ENCODE measurements at places on chromosomes 6 and 20.

DNA sequence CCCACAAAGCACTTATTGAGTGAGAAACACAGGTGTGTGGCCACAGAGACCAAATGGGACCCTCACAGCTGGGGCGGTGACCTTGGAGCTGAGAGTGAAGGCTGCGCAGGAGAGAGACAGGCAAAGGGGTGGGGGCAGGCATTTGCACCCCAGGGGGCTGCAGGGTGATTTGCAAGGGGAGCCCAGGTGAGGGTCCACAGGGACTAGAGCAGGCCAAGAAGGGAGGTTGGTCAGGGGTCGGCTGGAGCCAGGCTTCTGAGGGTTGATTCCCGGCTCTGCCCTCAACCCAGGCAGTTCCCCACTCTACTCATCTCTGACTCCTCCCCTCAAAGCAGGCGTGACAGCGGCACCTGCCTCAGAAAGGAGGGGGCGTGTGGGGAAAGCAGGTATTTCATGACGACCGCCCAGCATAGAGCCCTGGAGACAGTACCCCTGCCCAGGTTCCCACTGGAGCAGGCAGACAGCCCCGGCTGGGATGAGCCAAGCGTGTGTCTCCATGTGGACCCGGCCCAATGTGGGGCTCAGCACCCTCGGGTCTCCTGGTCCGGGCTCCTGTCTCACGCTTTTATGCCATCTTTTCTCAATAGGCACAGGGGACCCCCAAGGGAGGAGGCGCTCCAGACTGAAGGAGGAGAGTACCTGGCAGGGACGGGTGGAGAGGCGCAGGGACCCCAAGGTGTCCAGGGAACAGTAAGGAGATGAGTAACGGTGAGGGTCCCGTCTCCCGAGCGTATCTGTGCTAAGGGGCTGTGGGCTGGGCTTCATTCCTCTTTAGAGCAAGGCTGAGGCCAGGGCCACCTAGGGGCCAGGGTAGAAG lies 3.1 kb upstream of the MRGBP start:
- DNase-seq, result no peak

GRCh38 chr6:65776332-65776731 lies 69.3 kb upstream of the EYS start:
- DNase-seq, result no peak

DNA sequence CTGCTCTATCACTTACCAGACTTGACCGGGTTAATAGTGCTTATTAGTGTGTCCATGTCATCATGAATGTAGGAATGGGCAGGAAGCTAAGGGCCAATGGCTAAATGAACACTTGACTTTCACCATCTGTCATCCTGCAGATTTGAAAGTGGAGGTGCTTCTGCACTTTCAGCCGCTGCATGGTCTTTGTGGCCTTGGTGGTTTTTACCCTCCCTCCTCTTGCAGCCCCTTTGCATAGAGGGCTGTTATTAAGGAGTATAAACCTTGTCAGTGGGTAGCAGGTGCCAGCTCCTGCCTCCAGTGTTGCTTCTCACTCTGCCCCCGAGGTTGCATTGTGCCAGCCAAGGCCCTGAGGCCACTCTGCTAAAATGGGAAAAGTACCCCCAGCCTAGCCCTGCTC lies 122.2 kb upstream of the TNFAIP3 start:
- no peak for DNase-seq

DNA sequence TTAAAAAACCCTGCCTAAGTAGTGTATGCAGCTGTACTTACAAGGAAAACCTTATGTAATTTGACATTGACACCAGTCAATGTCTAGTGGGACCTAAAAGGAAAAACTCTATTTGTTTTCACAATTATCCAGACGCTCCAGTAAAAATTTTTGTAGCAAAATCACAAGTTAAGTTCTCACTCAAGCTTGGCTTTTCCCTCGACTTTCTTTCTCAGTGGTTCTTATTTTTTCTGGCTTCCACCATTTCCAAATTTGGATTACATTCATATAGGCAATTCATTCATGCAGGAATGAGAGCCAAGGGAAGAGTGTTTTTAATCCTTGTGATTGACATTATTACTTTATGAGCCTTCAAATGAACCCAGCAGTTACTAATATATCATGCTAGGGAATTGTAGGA lies 66.0 kb upstream of the ADGRG6 start:
- no peak for DNase-seq

DNA sequence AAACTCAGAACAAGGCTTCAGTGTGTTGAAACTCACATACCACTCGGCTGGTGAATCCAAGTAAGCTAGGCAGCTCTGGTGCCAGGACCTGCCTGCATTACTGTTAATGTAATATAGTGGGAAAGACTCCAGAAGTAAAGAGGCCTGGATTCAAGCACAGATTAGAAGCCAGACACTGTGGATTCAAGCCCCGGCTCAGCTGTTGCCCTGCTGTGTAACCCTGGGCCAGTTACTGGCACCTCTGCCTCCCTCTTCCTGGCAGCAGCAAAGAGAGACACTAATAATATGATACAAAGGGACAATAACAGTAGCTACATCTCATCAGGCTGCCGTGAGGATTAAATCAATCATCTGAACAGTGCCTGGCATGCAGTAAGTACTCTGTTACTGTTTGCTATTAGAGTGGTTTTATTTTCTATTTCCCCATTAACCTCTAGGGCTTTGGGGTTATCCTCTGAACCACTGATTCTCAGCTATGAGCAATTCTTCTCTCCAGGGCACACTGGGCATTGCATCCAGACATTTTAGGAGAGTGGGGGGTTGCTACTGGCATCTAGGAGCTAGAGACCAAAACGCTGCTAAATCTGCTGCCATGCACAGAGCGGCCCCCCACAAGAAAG lies 92.9 kb downstream of the ZMYND8 start:
- no peak for DNase-seq

DNA sequence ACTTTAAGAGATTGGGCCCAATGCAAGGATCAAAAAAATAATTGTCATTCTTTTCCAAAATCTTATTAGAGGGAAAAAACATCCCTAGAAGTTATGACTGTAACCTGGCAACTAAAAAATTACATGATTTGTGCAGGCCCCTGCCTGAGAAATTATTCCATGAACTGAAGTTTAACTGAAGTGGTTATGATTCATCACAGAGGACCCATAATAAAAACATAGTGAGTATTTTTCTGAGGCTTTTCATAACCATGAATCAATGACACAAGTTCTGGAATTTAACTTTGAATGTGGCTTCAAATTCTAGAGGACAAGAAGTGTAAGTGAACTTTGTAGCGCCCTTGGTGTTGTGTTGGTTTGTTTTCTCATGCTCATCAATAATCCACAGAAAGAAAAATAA lies 31.1 kb upstream of the CARMIL1 start:
- peak; percentile 2 for DNase-seq

DNA sequence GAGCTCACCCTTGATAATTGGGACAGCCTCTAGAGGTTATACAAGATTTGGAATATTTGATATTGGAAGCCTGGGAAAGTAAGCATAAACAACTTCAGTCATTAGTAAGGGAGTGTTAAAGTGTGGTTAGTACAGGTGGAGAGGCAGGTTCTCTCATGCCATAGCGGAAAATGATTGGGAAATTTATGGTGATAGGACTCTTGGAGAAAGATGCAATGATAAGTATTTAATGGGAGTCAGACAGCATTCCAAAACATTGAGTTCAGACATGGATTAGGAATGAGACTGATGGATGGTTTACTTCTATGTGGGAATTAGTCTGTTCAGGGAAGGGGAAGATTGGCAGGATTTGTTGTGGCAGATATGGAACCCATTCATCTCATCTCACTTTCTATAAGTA lies 152.7 kb downstream of the MCHR2 start:
- no peak for DNase-seq

DNA sequence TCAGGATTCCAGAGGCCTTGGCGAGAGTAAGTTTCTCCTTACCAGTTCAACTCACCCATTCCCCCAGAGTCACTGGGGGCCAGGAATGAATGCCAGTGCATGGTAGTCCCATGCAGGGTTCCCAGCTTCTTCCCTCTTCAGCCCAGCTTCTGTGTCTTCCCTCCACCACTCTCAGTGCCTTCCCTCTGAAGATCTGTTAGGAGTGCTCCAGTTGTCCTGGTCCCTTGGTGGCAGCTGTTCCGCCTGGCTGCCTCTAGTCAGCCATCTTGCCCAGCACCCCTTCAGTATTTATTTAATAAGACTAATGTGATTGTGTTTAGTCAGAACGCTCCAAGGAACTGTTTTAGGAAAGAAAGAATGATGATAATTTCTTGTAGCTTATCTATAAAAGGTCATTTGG lies 23.1 kb downstream of the FIG4 start:
- DNase-seq, result no peak

- no peak for DNase-seq
These were observed 100.5 kb upstream of the SLC2A12 start for GRCh38 chr6:134152767-134153485.

GRCh38 chr6:57221936-57222742 lies at the start of gene RAB23:
Gene RAB23, minus strand, starts transcription at chr6:57222307. Its CDS starts 11,927 bp downstream, at chr6:57210380.
- DNase-seq, result peak; percentile 85

GRCh38 chr6:43221046-43221972 lies 8.0 kb downstream of the DNPH1 start:
- DNase-seq, result no peak

DNA sequence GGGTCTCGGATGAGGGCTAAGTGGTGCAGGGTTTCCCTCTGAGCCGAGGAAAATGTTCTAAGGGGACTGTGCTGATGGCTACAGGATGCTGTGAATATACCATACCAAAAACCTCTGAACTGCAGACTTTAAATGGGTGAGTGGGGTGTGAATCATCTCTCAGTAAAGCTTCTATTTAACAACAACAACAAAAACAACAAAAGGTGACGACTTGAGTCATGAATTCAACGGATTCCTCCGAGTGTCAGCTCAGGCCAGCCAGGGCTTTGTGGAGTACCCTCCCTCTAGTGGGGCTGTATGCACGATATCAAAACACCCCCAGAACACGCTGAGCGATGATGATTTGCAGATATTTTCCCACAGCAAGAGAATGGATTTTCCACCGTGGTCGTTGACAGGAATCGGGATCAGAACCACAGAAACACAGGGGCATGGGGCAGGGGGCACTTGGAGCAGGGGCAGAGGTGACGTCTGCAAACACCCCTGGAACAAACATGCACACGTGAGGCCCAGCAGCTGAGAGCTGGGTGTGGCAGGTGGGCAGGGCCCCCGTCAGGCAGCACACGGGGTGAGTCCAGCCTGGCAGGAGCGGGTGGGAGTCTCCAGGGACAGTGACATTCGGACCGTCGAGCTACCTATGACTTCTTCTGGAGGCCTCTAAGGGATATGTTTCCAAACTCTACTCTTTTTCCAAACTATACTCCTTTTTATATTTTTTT lies 38.6 kb downstream of the SLC2A4RG start:
- DNase-seq, result no peak

DNA sequence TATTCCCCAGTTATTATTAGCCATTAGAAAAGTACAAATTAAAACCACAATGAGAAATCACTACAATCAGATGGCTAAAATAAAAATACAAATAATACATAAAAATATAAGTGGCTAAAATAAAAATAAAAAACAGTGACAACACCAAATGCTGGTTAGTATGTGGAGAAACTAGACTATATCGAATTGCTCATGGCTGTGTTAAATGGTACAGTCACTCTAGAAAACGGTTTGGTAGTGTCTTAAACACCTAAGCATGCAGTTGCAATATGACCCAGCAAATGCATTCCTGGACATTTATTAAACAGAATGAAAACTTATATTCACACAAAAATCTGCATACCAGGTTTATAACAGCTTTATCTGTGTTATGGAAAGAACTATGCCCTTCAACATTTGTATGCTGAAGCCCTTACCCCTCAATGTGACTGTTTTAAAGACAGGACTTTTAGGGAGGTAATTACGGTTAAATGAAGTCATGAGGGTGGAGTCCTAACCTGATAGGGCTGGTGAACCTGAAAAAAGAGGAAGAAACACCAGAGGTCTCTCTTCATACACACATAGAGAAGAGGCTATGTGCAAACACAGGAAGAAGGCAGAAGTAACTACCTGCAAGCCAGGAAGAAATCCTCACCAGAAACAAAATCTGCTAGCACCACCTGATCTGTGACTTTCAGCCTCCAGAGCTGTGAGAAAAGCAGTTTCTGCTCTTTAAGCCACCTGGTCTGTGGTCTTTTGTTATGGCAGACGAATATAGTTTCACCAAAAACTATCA lies 84.9 kb downstream of the ASCC3 start:
- no peak for DNase-seq

DNA sequence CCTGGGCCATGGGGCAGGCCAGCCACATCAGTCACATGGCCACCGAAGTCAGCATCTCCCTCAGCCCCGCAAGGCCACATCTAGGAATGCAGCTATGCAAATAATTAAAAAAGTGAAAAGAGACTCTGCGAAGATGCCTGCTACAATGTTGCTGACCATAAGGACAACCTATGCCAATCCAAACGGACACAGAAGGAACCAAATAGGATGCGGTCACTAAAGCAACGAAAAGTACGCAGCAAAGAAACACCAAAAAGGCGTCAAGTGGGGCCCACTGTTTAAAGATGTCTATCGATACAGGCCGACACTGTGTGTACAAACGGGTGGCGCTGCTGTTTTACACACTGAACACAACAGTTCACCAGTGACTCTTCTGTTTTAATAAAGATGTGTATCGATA lies 56.4 kb downstream of the TAF4 start:
- DNase-seq, result no peak

DNA sequence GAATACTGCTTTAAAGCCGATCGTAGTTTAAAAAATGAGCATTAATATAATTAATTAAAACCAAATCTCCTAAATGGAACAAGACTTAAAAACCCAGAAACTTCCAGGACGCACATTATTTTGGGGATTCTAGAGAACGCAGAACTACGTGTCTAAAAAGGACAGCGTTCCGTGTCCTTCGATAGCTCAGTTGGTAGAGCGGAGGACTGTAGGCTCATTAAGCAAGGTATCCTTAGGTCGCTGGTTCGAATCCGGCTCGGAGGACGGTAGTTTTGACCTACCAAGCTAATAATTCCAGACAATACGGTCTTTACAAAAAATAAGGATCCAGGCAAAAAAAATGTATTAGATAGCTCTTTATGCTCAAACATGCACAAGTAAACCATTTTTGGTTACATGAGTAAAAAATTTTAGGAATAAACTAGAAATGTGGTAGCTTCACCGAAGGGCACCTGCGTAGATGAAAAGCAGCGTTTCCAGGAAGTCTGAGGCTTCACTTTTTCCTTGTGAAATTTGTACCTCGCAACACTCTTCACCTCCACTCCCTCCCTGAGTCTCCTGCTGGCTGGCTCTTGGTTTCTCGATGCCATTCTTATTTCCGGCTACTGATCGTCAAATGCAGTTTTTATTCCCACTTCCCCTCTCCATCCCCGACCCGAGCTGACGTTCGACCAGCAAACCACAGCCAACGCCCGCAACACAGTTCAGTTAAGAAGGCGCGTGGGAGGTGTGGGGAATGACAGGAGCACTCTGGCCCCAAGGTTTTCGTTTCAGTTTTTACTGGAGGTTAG lies 19.6 kb upstream of the ABT1 start:
- peak; percentile 46 for DNase-seq
